ENCODE measurements at places on chromosomes 5 and 9.
A peak's percentile ranks its signal among the peaks of the same experiment; 100 is the strongest.

GRCh38 chr9:121242959-121243346, 25.0 kb upstream of the GSN start:
- no peak for DNase-seq

- no peak for DNase-seq
These were observed 493.1 kb upstream of the DMAC1 start for GRCh38 chr9:8292657-8293056.

GRCh38 chr5:143400541-143401226, 2.8 kb downstream of the NR3C1 start:
- DNase-seq = no peak

- no peak for DNase-seq
These were observed 61.0 kb downstream of the LPAR1 start for GRCh38 chr9:110977259-110977709.

DNA sequence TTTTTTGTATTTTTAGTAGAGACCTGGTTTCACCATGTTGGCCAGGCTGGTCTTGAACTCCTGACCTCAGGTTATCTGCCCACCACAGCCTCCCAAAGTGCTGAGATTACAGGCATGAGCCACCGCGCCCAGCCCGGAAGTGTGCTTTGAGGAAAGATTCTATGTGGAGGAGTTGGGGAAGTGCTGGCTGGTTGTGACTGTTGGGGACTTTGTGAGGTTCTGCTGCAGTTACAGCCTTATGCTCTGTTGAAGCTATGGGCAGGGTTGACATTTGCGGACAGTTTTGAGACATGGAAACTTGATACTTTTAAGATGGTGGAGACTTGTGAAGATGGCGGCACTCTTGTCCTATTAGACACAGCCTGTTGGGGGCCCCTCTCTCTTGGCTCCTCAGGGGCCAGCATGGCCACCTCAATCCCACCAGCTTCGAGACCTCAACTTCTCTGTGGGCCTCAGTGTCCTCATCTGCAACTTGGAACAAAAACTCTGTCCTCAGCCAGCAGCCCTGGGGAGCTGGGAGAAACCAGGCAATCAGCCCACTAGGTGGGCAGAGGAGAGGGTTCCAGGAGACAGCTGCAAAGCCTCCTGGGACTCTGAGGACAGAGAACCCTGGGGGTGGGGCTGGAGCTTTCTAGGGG, 24.9 kb downstream of the C9orf50 start:
- peak; percentile 63 for DNase-seq

DNA sequence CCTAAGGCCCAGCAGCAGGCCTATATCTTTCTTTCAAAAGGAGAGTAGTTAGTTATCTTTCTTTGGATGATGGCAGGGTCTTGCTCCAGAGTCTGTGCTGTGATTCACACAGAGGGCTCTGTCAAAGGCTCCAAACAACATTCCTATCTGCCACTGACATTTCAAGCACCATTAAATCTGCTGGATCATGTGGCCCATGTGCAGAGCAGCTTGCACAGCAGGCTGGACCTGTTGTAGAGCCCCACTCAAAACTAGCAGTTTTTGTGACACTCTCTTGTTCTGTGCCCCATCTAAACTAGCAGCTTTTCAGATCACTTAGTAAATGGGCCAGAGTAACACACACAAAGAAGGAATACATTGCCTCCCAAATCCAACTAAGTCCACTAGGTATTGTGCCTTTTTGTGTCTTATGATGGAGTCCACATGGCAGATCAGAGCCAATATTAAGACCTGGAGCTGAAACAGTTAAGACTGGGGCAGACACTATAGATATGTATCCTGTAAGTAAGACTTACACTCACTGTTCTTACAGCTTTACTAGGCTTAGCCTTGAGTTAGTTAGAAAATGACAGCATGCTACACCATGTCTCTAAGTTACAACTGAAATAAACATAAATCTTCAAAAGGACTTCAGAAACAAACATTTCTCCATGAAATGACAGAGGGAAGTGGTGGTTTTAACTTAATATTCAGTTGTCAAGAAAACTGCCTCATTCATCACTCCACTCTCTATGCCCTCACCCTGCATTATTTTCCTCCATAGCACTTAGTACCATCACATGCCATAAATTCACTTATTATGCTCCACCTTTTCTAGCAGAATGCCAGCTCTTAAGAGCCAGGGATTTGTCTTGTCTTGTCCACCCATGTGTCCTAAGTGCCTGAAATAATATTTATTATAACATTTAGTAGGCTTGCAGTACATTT, 400.9 kb downstream of the RAB3C start:
- DNase-seq = no peak

- peak; percentile 32 for DNase-seq
These were observed 138.9 kb downstream of the RGS3 start for GRCh38 chr9:113602126-113603047.

GRCh38 chr9:79357616-79358015, 214.1 kb upstream of the TLE4 start:
- no peak for DNase-seq

DNA sequence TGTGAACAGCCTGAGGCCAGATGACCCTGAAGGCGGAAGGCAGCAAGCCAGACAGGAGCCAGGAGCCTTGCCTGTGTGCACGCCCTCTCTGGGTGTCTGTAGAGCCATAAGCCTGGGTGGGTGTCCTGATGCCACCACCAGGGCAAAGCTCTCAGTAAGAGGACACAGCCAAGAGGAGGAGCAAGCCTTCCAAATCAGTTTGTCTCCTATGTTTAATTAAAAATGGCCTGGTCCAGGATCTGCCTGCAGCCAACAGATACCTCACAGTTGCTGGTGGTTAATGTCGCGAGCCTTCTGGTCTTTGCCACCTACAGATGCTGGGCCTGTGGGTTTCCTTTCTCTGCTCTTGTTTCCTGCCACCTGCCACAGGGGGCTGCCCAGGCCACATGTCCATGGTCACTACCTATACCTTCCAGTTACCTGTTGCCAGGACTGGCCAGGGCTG, 56.9 kb downstream of the SYK start:
- DNase-seq = no peak

GRCh38 chr5:117473165-117473564, 898.5 kb upstream of the SEMA6A start:
- no peak for DNase-seq

- no peak for DNase-seq
These were observed 58.4 kb downstream of the UGCG start for GRCh38 chr9:111955048-111955447.

- DNase-seq = no peak
These were observed 681 bp upstream of the ETF1 start for GRCh38 chr5:138543730-138544104.

DNA sequence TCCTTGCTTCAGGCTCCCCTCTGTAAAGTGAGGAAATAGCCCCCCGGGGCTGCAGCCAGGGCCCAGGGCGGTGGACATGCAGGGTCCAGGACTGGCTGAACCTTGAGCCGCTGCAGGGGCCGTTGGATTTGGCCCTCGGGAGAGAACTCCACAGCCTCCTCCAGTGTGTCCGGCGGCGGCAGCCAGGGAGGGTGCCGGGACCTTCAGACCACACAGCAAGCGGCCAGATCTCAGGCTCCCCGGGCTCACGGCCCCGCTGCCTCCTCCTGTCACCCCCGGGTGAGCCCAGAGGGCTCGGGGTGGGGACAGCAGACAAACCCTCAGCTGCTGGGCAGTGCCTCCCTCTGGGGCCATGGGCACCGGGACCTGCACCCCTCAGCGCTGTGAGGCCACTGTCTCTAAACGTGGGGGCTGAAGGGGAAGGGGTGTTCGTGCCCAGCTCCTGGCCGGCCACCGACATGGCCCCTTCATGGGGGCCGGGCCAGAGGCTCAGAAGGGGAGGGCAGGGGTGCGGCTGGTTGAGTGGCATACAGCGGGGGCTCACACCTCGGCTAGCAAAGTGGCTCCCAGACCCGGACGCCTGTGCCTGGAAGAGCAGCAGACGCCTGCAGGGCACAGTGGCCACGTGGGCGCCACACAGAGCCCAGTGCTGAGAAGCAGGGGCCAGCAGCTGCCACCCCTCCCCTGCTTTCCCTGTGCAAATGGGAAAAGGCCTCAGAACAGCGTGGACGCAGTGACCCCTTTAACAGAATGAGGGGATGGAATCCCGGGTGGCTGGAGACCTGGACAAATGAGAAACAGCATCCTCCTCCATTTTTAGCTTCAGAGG, 19.7 kb downstream of the SLC9A3 start:
- no peak for DNase-seq
